ENCODE measurements at places on chromosomes 2 and 18. TPM values are rescaled to one million over a fixed set of nuclear protein-coding genes. Genes with fewer than 3 reads are reported as not detected.
A peak's percentile ranks its signal among the peaks of the same experiment; 100 is the strongest.

- no peak for DNase-seq
Measured at GRCh38 chr2:238551091-238551490, 124.4 kb downstream of the ASB1 start.

The SCYGR4 gene
- not detected for total RNA-seq

GRCh38 chr2:159137511-159138241 lies 148.8 kb downstream of the WDSUB1 start:
- no peak for DNase-seq

- DNase-seq, result no peak
Measured at GRCh38 chr18:49365346-49365745, 95.1 kb downstream of the DYM start.

DNA sequence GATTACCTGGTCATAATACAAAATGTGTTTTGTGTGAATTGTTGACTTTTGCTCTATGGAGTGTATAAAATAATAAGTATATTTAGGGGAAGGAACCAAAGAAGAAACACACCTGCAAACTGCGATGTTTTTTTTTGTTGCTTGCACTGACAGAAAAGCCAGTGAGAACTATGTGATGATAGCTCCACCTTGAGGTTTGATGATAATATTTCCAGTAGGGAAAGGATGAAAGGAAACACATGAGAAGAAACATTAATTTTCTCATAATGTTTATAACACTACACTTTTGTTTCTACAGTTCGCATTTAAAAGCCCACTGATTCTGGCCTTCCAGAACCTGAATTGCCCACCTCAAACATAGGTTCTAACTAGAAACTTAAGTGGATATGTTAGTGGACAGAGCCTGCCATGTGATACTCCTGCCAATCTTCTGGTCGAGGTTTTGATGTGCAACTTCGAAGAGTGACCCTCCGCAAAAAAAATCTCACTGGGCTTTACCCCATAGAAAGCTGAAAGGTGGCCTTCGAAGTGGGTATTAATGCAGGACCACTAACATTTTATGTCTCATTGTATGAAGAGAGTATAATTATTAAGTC lies 476.4 kb upstream of the SPHKAP start:
- DNase-seq, result peak; percentile 61

GRCh38 chr2:220127311-220127710 lies 499.9 kb downstream of the SLC4A3 start:
- DNase-seq, result no peak

DNA sequence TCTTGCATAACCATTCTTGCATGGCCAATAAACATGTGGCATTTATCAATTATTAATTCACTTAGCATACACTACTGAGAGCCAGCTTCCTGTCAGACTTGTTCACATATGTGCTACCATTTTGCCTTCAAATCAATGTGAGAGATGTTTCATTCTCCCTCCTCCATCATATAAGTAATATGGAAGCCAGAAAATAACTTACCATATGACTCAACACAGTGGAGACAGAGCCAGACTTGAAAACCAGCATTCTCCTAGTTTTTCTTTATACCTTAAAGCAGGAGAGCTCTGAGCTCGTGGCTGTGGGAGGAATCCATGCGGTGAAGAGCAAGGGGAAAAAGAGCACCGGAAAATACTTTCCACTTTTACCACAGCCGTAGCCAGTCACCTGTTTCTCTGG lies 215.0 kb upstream of the LRATD1 start:
- DNase-seq, result no peak
